ENCODE measurements at places on chromosomes 16 and 17.

DNA sequence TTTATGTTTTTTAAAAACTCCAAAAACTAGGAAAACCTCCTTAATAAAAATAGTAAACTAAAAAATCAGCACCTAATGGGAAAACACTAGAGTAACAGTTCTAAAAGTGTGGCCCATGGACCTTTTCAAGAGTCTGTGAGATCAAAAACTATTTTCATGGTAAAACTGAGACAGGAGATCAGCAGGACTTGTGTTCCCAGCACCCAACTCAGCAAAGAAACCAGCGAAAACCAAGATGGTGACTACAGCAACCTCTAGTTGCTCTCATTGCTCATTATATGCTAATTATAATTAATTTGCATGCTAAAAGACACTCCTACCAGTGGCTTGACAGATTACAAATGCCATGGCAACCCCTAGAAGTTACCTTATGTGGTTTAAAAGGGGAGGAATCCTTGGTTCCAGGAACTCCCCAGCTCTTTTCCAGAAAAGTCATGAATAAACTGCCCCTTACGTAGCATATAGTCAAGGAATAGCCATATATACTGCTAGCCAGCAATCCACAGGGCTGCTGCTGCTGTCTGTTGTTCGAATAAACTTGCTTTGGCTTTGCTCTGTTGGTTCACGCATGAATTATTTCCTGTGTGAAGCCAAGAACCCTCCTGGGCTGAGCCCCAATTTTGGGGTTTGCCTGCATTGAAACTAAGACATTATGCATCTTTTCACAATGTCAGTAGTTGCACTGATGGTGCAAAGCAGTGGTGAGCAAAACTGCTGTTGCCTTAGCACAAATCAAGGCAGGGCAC is 12.4 kb downstream of the CMTR2 start:
- no peak for DNase-seq

GRCh38 chr17:41098042-41098441 is at the start of gene KRTAP4-8:
Gene KRTAP4-8 (minus strand): TSS chr17:41098142. CDS start chr17:41098084, 58 bp downstream.
- DNase-seq = no peak

DNA sequence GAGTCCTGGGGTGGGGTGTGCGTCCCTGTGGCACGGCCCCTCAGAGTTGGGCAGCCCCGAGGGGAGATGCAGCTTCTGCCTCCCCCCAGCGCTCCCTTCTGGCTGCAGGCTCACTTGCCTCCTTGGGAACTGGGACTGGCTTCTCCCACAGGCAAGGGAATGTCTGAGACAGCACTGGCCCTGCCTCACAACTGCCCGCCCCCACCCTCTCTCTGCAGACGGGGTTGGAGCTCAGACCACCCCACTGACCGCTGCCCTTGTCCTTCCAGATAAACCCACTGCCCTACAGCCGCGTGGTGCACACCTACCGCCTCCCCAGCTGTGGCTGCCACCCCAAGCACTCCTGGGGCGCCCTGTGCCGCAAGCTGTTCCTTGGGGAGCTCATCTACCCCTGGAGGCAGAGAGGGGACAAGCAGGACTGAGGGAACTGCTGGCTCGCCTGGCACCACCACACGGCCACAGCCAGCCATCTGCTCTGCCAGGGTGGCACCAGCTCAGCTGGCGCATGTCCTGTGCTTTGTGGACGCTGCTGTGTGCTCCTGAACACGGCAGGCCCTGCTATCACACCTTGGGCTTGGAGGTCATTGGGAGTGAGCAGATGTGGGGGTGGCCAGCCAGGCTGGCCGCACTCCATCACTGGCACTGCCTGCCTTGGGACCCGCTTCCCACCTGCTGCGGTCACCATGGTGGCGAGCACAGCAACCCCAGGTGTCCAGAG is 7.1 kb upstream of the RAB40C start:
- no peak for DNase-seq

GRCh38 chr17:82011617-82012187 is 11.0 kb downstream of the CENPX start:
- DNase-seq = no peak

DNA sequence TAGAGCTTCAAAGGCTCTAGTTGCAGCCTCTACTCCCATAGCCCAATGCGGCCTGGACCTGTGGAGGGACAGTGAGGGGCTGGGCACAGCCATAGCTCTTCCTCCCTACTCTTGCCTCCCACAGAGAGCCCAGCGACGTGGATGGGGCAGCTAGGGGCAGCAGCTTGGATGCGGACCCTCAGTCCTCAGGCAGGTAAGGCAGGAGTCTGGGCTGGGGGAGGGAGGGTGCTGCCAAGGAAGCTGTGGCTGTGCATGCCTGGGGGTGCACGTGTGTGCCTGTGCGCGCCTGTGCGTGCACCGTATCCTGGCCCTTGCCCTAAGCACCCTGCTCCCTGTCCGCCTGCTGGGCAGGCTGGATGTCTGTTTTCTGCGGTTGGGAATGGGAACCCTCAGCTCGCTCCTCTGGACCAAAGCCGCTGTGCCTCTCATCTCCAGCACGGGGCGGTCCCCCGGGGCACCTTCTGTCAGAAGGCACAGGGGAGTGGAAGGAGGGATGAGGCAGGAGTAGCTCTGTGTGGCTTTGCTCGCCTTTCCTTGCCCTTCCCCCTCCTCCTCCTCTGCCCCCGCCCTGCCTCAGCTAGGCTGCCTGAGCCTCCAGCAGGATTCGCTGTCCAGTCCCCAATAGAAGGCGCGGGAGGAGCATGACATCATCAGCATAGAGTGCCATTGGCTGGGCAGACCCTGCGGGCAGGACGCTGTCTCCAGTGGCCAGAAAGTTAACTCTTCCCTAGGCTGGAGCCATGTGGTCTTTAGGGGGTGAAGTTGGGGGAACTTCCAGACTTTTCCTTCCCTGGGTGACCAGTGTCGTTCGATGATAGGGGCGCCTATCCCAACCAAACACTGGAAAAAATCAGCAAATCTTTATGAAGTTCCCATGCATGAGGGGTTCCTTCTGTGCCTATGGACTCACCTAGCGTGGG is 797 bp downstream of the PRCD start:
- peak; percentile 96 for DNase-seq

DNA sequence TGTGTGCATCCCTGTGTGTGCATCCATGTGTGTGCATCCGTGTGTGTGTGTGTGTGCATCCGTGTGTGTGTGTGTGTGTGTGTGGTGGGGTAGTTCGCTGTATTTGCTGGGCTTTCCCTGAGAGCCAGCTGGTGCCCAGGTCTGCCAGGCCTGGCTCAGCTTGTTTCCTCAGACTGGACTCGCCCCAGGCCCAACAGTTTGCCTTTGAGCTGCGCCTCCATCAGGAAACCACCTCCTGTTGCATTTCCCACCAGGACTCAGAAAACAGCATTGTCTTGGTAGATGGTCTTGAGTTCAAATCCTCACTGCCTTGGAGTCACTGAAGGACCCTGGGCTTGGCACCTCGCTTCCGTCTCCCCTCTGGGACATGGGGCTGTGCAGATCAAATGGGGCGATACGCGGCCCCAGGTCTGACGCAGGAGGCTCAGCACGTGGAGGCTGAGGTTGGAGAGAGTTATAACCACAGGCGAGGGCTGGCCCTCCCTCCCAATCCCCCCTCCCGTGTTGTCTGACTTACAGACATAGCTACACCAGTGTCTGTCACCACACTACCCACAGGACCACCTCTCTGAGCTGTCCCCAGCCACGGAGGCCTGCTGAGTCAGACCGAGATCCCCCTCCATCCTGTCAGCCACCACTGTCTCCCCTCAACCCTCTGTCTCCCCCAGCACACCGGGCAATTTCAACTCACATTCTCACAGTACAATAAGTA is 4.7 kb downstream of the ITGAE start:
- no peak for DNase-seq

- peak; percentile 41 for DNase-seq
Observed at GRCh38 chr17:10036511-10037061, 131.5 kb upstream of the RCVRN start.

- DNase-seq = no peak
Observed at GRCh38 chr16:50642349-50642748, 38.8 kb downstream of the SNX20 start.

- DNase-seq = no peak
Observed at GRCh38 chr17:7854078-7854777, 638 bp upstream of the TMEM88 start.

GRCh38 chr16:10121897-10122425 is 60.3 kb downstream of the GRIN2A start:
- DNase-seq = no peak

DNA sequence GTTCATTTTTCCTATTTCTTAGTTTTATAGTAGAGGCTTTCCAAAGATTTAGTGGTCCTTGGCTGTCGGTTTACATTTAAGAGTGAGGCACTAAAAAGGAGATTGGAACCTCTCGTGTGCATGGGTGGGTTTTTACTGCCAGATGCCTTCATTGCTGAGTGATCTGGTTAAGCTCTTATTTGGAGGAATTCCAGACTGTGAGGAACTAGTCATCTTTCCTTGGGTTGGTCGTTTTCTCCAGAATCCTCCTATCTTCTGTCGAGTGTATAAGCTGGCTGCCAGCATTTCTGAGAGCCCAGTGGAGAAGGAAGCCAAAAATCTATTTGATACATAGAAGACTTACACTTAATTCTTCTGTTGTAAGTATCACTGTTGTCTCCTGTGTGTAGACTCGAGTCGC is 22.6 kb downstream of the IST1 start:
- peak; percentile 59 for DNase-seq

GRCh38 chr17:2075336-2076086 is 20.6 kb downstream of the HIC1 start:
- peak; percentile 66 for DNase-seq

DNA sequence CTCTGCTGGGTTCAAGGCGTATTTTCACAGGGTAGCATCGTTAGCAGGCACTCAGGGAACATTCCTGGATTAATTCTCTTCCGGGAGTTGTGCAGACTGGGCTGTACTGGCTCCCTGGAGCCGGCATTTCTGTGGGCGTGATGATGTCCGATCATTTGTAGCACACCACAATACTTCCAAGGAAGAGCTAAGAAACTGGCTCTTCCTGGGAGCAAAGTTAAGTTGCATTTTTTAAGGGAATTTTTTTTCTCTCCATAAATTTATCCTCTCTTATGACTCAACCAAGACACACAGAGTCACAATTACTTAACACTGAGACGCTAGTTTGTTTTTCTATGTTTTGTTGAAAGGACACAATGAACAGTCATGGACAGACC is 211.6 kb upstream of the FOXF1 start:
- no peak for DNase-seq

DNA sequence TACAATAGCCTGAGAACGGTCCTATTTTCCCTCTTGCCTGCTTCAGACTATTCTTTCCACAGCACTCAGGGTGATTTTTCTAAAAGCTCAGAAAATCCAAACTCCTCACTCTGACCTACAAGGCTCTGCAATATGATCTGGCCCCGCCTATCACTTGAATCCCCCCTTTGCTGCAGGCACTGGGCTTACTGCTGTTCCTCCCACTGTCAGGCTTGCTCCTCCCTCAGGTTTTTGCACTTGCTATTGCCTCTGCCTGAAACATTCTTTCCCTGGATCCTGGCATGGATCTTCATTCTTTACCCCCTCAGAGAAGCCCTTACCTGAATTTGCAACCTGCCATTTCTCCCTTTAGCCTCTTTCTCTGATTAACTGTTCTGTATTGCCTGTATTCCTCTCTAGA is 52.3 kb downstream of the RPGRIP1L start:
- DNase-seq = no peak

DNA sequence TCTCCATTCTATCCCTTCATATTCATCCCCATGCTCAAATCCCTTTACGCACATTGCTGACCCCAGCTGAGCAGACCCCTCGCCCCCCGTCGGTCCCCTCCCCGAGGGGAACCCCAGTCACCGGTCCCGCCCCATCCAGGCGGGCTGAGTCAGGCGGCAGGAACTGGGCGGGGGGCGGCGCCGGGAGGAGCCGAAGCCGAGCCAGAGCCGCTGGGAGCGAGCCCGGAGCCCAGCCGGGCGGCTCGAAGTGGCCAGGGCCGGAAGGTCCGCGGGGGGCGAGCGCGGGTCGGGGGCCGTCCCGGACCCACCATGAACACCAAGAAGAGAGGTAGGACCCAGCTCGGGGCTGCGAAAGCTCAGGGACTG is 8.6 kb downstream of the RIPOR1 start:
- peak; percentile 57 for DNase-seq

- DNase-seq = no peak
Observed at GRCh38 chr17:58330997-58331814, 2.6 kb upstream of the TSPOAP1 start.

GRCh38 chr16:55083052-55083451 is 152.4 kb downstream of the IRX5 start:
- DNase-seq = no peak

DNA sequence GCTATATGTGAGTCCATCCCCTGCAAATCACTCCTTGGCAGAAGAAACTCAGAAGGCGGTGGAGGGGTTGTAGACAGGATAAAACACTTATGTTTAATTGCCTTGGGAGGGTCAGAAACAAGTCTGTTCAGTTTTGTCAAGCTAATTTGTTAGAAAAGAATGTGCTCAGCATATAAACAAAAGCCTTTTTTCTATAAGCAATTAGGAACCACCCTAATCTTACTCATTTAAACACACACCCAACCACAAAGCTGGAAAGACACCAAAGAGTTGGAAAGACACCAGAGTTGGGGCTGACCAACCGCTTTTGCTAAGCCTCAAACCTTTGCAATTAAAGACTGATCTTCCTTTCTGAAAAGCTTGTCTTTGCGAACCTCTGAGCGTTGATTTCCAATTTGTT is 439.2 kb upstream of the ERCC4 start:
- DNase-seq = no peak

DNA sequence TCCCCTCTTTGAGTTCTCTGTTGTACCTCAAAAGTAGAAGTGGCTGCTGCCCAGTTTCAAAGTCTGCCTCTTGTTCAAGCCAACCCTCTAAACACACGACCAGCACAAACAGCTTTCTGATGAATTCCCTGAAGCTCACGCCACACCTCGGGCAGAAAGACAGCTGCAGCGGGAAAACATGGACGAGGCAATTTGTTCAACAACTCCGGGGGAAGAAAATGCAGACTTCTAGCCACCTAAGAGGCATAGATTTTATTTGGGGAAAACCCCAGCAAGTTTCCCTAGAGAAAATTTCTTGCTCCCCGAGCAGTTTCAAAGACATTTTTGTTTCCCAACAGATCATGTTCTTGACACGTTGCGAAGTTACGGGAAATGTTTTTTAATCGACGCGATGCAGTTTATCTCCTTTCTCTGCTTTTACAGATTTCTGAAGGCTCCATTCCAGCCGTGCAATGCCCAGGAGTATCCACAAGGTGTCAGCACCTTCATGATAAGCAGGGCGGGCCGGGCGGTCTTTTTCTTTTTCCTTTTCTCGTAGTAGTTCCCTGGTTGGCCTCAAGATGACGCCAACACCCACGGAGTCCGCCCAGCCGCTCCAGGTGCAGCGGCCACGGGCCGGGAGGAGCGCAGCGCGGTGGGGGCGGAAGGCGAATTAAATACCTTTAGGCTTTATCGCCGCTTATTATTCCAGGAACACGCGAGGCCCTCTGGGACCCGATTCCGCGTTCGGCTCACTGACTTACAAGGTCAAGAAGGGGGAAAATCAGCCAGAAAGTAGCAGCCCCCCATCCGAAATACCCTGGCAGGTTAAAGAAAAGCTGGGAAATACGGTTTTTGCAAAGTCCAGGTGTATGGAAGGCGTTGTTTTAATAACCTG is 2.9 kb upstream of the FOXC2 start:
- peak; percentile 91 for DNase-seq

- DNase-seq = no peak
Observed at GRCh38 chr17:78628547-78629435, 51.6 kb upstream of the DNAH17 start.

Measured in fibroblast of pulmonary artery (primary cell).